ENCODE measurements at places on chromosomes 3 and 15.

GRCh38 chr15:73631915-73632669 is 1.1 kb downstream of the NPTN start:
- peak; percentile 36 for DNase-seq

- DNase-seq: no peak
Measured at GRCh38 chr3:182739619-182740018, 53.7 kb upstream of the ATP11B start.

DNA sequence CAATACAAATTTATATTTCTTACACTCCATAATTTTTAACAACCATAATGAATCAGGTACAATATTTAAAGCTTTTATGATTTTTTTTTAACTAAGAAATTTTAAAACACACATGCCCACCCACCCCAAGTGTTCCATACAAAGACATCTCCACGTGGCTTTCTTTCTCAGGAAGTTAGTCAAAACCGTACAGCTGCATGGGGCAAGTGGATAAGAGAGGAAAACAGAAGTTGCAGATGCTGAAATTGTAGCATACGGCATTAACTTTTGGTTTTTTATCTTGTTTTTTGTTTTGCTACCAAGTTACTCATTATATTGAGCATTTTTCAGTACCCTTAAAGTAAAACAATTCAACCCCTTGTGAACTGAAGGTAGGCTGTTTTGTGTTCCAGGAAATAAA is 14.8 kb downstream of the GNB4 start:
- no peak for DNase-seq

- DNase-seq: no peak
Measured at GRCh38 chr15:80929689-80930088, 59.9 kb downstream of the MESD start.

DNA sequence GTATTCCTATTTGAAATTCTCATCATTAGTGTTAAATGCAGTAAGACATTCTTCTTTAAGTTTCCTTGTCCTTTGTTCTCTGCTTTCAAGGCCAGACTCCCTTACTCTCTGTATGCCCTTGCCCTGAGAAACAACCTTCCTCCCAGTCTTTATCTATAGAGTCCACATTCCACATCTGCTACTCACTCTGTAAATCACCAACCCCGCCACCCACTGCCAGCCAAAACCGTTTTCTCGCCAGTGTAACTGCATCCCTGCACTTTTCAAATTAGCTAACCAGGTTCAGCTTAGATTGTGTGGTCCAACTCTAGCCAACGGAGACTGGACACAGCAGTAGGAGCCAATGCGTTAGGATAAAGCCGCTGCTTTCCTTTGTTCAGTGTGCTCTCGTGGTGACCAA is 402.4 kb upstream of the PDZRN3 start:
- no peak for DNase-seq

DNA sequence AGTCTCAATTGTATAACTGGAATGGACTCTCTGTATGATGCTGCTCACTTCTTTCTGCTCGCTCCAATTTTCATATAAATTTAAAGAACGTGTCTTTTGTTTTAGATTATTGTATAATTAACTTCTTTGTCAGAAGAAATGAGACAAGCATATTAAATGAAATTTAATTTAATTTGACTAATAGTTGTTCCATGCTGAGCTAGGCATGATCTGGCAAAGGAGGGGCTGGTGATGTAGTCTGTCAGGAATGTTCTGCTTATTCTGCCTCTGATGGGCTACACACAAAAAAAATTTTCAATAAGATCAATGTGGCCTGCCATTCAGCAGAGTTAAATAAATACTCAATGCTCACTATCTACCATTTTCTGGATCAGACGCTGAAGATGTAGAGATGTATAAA is 208.4 kb upstream of the CD96 start:
- no peak for DNase-seq

DNA sequence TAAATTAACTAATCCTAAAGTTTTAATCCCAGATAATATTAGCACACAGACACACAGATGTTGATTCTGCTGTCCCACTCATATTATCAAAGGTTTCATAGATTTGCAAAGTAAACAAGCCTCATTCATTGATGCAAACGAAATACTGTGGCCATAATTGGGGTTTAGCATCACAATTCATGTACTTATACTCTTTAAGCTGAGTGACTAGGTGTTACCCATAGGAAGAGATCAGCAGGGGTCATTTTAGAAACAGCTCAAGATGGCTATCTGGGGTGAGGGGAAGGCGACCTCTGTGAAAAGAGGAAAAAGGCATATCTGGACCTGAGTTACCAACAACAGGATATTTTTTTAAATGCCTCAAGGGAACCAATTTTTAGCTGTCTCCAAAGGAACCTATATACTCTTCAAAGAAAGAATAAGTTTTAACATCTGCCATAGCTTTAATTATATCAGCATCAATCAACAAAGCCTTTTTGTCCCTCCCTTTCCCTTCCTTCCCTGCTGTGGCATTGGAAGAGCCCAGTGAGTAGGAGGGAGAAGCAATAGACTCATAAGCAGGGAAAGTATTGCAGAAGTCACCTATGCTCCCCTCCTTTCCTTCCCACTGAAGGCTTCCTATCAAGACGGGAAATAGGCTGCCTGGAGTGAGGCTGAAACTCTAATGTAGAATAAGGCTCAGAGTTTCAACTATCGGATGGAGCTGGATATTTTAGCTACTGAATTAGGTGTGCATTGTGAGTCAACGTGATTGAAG is 553.4 kb downstream of the ZIC1 start:
- DNase-seq: no peak

- DNase-seq: no peak
Measured at GRCh38 chr3:193861012-193861411, 268.0 kb downstream of the OPA1 start.

DNA sequence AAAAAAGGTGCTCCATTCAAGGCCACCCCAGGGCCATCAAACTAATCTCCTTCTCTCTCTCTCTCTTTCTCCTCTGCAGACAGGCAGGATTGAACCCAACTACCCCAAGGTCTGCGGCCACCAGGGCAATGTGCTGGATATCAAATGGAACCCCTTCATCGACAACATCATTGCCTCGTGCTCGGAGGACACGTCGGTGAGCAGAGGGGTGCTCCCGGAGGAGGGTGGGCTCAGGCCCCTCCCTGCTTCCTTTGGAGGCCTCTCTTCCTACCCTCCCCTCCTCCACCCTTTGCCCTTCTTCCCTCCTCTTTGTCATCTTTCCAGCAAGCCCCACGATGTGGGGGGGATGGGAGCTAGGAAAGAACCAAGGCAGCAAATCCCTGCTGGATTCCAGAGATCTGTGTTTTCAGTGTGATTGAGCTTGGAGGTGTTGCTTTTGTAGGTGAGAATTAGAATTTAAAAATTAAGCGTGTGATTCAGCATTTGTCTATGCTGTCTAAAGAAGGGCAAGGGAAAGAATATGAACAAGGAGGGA is 116.3 kb downstream of the CORO2B start:
- no peak for DNase-seq

- peak; percentile 12 for DNase-seq
Measured at GRCh38 chr3:188542196-188542595, 388.2 kb downstream of the LPP start.

DNA sequence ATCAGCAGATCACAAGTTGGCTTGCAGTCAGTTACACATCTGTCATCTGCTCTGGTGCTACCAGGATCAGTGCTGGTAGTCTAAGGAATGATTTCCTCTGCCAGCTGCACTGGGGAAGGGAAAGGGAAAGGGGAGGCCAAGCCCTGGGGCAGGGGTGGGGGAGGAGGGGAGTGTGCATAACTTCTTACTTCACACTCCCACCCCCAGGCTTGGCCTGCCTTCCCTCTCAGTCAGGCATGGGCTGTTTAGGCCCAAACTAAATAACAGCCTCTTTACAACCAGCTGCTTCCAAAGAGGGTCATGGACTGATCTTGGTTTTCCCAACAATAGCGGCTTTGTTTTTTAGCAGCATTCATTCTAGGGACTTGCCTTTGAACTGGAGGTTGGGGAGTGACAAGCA is 86.1 kb upstream of the PSMD6 start:
- DNase-seq: no peak

GRCh38 chr3:56724676-56725075 is 41.6 kb upstream of the TASOR start:
- no peak for DNase-seq

GRCh38 chr15:86725628-86726027 is 646.0 kb downstream of the AGBL1 start:
- no peak for DNase-seq

DNA sequence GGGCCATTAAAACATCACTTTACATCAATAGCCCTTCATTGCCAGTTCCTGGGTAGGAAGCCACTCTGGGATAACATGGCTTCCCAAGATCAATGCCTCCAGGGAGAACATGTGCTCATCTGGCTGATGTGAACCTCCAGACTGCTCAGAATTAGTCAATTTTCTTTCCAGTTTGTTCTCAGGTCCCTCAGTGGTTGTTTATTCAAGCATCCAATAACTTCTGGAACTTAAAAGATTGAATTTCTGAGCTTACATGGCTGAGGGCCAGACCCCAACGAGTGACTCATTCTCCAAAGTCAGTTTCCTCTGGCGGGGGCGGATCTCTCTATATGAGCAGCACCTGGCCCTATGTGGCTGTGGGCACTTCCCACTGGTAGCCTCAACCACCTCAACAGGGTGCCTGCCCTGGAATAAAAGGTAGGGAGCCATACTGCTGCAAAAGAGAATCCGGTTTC is 34.0 kb downstream of the LYZL4 start:
- DNase-seq: peak; percentile 17

DNA sequence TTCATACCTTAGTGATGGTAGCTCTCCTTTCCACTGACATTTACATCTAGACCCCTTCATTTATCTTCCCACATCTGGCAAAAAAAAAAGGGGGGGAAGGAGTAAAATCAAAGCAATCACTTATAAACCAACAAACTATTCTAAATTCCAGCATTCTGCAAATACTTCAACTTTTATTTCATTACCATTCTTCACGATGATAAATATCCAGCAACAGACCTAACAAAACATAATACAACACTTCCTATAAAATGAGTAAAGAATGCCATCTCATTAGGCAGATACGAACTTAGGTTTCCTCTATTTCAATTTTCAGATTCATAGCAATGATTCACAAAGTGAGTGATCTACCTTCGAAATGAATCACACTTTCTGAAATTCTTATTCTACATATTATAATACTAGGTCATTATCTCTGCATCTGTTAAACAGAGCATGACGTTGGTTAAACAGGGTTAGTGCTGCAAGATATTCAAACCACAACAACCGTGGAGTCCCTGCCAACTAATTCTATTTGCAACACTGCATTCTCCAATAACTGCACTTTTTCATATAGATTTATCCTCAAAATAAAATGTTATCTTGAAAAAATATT is at the start of gene LRRFIP2:
TSS of gene LRRFIP2 (minus strand) at position 51 of the 595 bp plus-strand sequence. CDS start 25,599 bp downstream, outside the sequence.
- peak; percentile 8 for DNase-seq

- no peak for DNase-seq
Measured at GRCh38 chr3:74265069-74265468, 349.4 kb downstream of the CNTN3 start.

- DNase-seq: no peak
Measured at GRCh38 chr3:152192050-152192449, 76.7 kb upstream of the MBNL1 start.

- no peak for DNase-seq
Measured at GRCh38 chr3:182508919-182509711, 284.2 kb upstream of the ATP11B start.

DNA sequence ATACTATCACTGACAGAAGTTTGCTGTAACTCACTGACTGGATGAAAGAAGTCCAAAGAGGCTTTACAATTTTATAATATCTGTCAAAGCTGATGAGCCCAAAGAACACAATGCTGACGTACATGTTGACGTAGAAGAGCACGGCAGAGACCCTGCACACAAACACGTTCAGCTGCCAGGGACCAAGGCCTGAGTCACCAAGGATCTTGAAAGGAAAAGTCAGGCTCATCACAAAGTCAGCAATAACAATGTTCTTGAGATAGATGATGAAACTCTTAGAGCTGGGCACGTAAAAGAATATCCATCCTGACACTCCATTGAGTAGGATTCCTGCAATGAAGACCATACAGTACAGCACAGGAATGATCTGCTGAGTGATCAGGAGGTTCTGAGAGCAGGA is 10.9 kb upstream of the GPR171 start:
- no peak for DNase-seq

DNA sequence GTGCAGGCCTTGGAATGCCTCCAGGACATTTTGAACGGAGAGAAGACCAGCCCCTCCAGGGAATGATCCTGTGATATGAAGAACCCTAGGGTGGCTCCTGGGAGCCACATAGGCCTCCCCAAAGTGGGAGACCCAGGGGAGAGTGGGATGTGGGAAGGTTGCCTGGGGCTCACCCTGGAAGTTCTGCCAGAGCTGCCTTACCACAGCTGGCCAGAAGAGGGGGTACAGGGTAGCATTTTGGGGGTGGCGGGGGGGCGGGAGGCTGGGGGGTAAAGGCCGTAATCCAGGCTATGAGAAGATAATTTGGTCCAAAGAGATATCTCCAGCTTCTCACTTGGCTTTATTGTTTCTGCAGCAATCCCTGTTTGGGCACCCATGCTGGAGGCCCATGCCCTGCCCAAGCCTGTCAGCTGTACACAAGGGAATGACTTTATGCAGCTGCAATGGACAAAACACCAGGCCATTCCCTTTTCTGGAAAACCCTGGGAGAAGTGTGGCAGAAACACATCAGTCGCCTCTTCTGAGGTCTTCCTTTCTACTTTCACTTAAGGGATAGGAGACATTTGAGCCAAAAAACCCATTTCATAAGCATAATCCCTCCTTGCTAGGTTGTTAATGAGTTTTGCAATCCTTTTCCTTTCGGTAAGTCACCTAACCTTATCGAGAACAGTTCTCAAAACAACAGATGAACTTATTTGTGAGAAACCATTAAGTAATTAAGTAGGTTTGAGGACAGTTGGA is 11.0 kb upstream of the MUSTN1 start:
- DNase-seq: no peak

GRCh38 chr15:69675731-69676130 is 223.1 kb downstream of the RPLP1 start:
- no peak for DNase-seq

DNA sequence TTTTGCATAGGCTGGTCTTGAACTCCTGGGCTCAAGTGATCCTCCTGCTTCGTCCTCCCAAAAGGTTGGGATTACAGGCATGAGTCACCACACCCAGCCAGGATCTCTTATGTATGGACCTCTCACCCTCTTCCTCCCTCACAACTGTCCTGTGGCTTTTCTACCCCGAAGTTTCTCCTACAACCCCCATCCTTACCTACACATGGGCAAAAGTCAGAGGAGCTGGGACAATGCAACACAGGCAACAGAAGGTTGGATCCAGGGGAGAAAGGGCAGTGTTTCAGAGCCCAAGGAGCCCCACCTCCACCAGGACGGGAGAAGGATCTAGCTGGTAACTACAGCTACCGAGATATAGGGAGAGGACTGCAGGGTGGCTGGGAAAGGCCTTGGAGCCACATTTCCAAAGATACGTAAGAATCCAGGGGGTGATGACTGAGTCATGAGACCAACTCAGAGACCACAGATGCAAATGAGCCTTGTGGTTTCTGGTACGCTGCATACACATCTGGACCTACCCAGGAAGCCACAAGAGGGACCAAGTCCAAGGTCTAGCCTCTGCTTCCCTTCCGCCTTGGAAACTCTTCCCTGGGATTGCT is 13.6 kb downstream of the IGDCC4 start:
- no peak for DNase-seq

- DNase-seq: peak; percentile 3
Measured at GRCh38 chr3:134885877-134886621, 91.0 kb downstream of the EPHB1 start.

All from HT-29 (cell line).